Stimulated activated CD4-positive, alpha-beta T cell treated with anti-CD3 and anti-CD28 coated beads, Interleukin-12 subunit alpha, Interleukin-12 subunit beta, amount 100 ng/mL, for 24 hours (primary cell): ENCODE measurements at places on chromosomes 7 and 10.

DNA sequence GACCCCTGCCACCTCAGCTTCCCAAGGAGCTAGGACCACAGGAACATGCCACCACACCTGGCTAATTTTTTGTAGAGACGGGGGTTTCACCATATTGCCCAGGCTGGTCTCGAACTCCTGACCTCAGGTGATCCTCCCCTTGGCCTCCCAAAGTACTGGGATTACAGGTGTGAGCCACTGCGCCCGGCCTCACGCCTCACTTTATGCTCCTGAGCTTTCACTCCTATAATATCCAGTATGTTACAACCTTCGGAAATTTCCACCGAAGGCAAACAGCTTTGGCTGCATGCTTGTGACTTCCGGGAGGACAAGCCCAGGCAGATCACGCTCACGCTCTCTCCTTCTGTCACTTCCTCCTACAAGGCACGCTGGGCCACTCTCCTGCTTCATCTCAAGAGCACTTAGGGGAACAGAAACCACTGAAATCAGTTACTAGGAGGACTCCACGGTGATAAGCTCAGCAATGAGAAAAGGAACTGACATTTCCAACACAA, 4.4 kb upstream of the MAD1L1 start:
- no peak for DNase-seq

GRCh38 chr7:17152721-17153120, 145.7 kb upstream of the AHR start:
- DNase-seq: no peak

- DNase-seq: no peak
Observed at GRCh38 chr10:21135023-21135931, 238.2 kb upstream of the NEBL start.

- no peak for DNase-seq
Observed at GRCh38 chr7:155862123-155862892, 50.0 kb upstream of the SHH start.

DNA sequence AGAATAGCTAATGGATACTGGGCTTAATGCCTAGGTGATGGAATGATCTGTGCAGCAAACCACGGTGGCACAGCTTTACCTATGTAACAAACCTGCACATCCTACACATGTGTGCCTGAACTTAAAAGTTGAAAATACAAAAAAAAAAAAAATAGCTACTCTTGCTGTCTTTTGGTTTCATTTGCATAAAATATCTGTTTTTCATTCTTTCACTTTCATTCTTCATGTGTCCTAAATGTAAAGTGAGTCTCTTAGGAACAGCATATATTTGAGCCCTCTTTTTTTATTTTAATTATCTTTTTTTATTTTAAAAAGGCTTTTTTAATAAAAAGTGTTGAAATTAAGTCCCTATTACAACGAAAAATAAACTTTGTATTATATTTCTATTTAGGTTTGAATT, 836.1 kb upstream of the KCND2 start:
- no peak for DNase-seq

GRCh38 chr7:137992104-137992549, 9.8 kb downstream of the CREB3L2 start:
- DNase-seq: no peak

GRCh38 chr10:113431398-113432160, 121.3 kb upstream of the HABP2 start:
- no peak for DNase-seq

DNA sequence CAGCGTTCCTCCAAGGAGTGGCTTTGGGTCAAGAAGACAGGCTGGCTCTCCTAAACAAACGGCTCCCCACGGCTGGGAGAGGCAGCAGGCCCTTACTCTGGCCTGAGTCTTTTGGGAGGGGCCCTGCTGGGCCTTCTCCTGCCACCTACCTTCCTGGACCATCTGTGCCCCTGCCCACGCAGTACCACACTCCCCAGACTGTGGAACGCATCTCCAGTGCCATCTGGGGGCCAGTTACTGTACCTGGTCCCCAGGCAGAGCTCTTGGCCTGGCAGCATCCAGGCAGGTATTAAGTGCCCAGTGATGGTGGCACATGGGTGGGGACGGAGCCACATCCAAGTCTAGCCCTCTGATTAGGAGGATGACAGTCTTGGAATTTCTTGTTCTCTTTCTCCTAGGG, 14.4 kb downstream of the ALKBH4 start:
- DNase-seq: peak; percentile 22

DNA sequence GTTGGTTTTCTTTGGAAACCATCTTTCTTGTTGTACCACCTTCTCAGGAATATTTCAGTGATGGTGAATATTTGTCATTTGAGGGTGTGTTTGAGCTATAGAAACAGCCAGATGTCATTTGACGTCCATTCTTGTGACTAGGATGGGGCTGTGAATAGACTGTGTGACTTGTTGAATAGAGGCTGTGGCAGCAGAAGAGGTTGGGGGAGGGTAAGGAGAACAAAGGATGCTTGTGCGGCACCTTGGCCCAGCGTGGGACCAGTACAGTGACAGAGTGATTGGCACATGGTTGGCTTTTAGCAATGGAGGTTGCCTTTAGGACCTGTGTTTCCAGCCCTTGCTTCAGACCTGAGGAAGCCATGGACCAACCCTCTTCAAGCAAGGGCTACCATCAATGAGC, 11.3 kb downstream of the DMBT1 start:
- DNase-seq: no peak

DNA sequence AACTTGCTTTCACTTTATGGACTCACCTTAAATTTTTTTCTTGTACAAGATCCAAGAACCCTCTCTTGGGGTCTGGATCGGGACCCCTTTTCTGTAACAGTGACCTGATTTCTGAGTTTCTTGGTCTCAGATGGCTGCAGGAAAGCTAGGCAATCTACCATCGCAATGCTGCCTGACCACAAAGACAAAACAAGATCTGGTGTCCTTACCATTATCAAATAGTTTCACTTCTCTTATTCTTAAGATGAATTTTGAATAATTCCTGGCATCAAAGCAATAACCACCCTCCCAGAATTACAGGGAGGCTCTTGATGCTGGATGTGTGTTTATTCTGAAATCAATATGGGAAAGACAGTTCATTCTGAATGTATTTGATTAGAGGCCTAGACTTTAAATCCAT, 77.4 kb upstream of the FRMD4A start:
- DNase-seq: no peak

- no peak for DNase-seq
Observed at GRCh38 chr7:138891446-138891810, 89.8 kb downstream of the KIAA1549 start.

DNA sequence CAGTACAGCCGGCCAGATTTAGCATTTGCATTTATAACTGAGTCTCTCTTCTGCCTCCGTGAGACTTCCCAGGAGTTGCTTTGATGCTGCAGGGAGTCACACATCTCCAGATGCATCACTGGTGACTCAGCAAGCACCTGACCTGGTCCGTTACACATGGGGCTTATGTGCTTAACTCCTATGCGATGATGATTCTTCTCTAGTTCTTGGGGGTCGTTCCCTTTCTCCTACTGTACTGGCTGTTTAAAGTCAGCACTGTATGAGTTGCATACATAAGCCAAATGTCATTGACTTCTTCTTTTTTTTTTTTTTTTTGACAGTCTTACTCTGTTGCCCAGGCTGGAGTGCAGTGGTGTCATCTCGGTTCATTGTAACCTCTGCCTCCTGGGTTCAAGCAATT, 13.0 kb upstream of the AKR1E2 start:
- no peak for DNase-seq

- DNase-seq: no peak
Observed at GRCh38 chr10:27446091-27446918, 57.8 kb upstream of the RAB18 start.

- no peak for DNase-seq
Observed at GRCh38 chr7:110987127-110987693, 103.7 kb upstream of the LRRN3 start.

GRCh38 chr10:14524691-14525324, 194.1 kb upstream of the FRMD4A start:
- no peak for DNase-seq

- DNase-seq: no peak
Observed at GRCh38 chr7:142876991-142877910, 8.3 kb downstream of the TRPV6 start.

DNA sequence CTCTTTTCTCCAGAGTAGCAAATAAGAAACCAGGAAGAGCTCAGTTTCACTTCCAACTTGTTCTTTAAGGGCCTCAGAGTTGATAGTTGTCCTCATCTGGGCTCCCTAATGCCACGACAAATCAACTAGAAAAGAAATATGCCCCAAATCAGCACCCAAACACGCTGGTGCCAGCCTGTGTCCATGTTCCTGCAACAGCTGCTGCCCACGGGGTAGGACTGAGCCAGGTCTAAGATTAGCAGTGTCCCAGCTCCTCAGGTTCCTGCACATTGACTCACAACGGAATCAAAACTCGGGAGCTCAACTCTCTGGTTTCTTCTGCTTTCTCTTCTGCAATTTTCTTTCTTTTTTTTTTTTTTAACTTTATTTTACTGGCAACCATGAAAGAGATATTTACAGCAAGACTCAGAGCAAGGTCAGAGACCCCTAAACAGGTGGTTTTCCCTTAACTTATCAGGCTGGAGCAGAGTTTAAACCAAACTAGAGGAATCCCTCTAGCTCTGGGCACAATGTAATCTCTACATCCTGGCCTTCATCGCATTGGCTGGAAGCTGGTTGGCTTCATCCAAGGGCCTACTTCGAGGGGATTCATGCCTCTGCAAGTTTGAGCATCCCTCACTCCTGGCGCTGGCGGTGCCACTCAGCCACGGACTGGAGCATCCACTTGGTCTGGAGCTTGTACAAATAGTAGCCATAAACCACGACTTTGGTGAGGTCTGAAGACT, 126.1 kb downstream of the PFKFB3 start:
- DNase-seq: no peak

DNA sequence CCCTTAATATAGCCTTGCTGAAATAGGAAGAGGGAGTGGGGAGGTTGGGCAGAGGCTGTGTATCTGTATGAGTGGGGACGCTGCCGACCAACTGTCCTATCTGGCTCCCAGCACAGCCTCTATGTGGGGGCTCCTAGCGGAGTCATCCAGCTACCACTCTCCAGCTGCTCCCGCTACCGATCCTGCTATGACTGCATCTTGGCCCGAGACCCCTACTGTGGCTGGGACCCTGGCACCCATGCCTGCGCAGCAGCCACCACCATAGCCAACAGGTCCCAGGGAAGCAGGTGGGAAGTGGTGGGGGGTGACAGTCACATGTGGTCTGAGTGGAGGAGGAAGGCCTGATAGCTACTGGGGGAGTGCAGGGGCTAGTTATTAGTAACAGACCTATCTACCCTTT, 6.6 kb downstream of the MRPL43 start:
- no peak for DNase-seq

- DNase-seq: no peak
Observed at GRCh38 chr7:51219261-51219988, 97.2 kb downstream of the COBL start.

DNA sequence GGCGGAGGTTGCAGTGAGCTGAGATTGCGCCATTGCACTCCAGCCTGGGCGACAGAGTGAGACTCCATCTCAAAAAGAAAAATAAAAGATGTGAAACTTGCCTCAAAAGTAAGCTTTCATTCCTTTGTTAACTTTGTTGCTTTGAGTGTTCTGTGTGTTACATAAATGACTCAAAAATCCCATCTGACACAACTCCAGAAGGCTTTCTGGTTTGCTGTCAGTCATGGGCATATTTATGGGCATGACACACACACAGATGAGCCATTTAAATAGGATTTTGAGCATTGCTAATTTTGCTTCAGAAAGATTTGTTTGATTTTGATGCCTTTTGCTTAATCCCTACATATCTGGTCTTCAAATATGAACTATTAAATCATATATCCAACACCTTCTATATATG, 82.6 kb downstream of the CACNB2 start:
- no peak for DNase-seq

- DNase-seq: no peak
Observed at GRCh38 chr10:121296881-121297585, 301.2 kb downstream of the FGFR2 start.

DNA sequence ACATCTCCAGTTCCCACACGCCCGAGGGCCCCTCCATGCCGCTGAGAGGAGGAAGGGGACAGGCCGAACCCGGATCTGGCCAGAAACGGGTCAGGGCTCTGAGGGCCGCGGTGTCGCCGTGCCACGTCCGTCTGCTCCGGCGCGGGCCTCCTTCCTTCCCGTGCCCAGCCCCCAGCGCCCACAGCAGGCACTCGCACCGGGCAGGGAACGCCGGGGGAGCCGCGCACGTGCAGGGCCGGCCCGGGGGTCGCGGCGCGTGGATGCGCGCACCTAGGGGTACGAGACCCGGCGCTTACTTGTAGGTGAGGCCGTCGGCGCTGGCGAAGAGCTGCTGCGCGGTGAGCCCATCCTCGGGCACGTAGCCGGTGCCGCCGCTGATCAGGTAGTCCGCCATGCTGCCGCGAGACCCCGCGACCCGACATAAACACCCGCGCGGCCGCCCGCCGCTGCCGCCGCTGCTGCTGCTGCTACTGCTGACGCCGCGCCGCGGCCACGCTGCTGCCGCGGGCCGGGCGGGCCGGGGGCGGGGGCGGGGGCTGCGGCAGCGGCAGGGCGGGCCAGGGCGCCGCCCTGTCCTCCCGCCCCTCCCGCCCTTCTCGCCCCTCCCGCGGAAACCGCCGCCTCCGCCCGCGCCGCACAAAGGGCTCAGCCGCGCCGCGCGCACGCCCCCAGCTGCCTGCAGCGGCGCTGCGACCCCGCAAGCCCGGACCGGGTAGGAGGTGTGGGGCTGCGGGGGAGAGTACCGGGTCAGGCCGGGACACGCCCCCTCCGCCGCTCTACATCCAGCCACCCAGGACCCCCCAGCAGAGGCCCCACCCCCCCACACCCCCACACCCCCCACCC, 4.1 kb downstream of the IMPDH1 start:
- DNase-seq: peak; percentile 48

- DNase-seq: no peak
Observed at GRCh38 chr7:94701555-94701973, 45.6 kb upstream of the SGCE start.

GRCh38 chr10:3340127-3340730, 167.6 kb upstream of the PITRM1 start:
- no peak for DNase-seq

DNA sequence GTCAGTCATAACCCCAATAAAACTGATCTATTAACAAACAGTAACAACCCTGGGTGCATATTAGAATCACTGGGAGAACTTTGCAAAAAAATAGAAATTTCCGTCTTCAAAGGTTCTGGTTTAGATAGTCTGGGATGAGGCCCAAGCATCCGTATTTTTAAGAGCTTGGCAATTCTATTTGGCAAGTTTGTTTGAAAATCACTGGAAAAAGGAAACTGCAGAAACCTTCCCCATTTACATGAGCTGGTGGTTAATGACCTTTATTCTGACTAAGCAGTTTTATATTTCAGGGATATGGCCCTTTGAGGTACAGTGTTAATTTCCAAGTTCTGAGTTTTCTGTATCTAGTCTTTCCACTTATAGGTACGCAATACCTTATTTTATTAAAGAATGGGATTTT, 115.8 kb upstream of the PRR15 start:
- no peak for DNase-seq

DNA sequence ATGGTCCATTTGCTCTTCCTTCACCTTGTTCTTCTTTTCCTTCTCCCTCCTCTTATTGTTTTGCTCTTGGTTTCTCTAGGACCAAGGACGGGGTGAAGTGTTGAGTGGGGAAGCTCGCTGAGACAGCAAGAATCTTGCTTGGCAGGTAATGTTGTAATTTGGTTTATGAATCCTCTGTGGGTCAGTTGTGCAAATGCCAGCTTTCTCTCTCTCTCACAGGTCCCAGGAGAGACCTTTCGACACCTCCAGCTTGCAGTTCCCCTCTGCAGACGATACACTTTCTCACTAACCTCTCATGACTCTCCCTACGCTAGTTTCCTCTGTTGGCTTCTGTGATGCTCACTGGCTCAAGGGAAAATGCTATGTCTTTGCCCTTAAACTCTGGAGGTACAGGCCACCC, 77.0 kb downstream of the FRMD4A start:
- DNase-seq: no peak

GRCh38 chr7:148334959-148335577, 255.5 kb upstream of the C7orf33 start:
- DNase-seq: no peak

- DNase-seq: no peak
Observed at GRCh38 chr10:82966130-82966529, 1091.1 kb downstream of the NRG3 start.
